Pericardium fibroblast (primary cell): ENCODE measurements at places on chromosomes 16 and 17. TPM values are rescaled to one million over a fixed set of nuclear protein-coding genes. Genes with fewer than 3 reads are reported as not detected.

The JPH3 gene
- total RNA-seq, result not detected in 2 replicates

The CES5A gene
- not detected in 2 replicates for total RNA-seq

The NTN1 gene
- total RNA-seq, result 0.23 and 0.85 TPM in 2 replicates

The SAMD14 gene
- total RNA-seq, result 1.4 and 3.2 TPM in 2 replicates

The ACSM2A gene
- total RNA-seq, result not detected in 2 replicates

The C16orf89 gene
- 0.34 and 0.82 TPM in 2 replicates for total RNA-seq

The SEPTIN12 gene
- total RNA-seq, result not detected in 2 replicates

The AIPL1 gene
- total RNA-seq, result not detected in 2 replicates

The ATAD5 gene
- 0.47 and 0.68 TPM in 2 replicates for total RNA-seq

The TBC1D3E gene
- total RNA-seq, result 0.26 TPM in 1 of 2 replicates, not detected in the other

The OVCA2 gene
- total RNA-seq, result 47.5 and 59.3 TPM in 2 replicates

The HOXB4 gene
- total RNA-seq, result 1.1 and 4.5 TPM in 2 replicates

The CACNB1 gene
- total RNA-seq, result 6.1 and 21.4 TPM in 2 replicates

The IGSF6 gene
- not detected in 2 replicates for total RNA-seq

The GPR139 gene
- not detected in 2 replicates for total RNA-seq

The TUBB3 gene
- total RNA-seq, result 110 and 125 TPM in 2 replicates

The CHRNE gene
- total RNA-seq, result 0.51 TPM in 1 of 2 replicates, not detected in the other

The KRTAP9-4 gene
- not detected in 2 replicates for total RNA-seq

The OR1A1 gene
- not detected in 2 replicates for total RNA-seq

The SEZ6 gene
- total RNA-seq, result not detected in 2 replicates

The TP53TG3D gene
- 0.26 TPM in 1 of 2 replicates, not detected in the other for total RNA-seq

The CMTM1 gene
- total RNA-seq, result 1.4 and 3.7 TPM in 2 replicates

The HSD17B1 gene
- 4.0 and 4.9 TPM in 2 replicates for total RNA-seq

The ADGRG3 gene
- total RNA-seq, result not detected in 2 replicates

The TBC1D26 gene
- not detected in 2 replicates for total RNA-seq

The RAP1GAP2 gene
- 0.70 and 1.1 TPM in 2 replicates for total RNA-seq

The CHAD gene
- total RNA-seq, result not detected in 2 replicates

The ZNF750 gene
- not detected in 2 replicates for total RNA-seq

The CNGB1 gene
- not detected in 2 replicates for total RNA-seq

The SYNGR3 gene
- total RNA-seq, result 1.3 and 1.4 TPM in 2 replicates

The ABHD15 gene
- 11.6 and 12.1 TPM in 2 replicates for total RNA-seq

The CCL8 gene
- total RNA-seq, result not detected in 2 replicates

The SCRN2 gene
- 26.6 and 40.6 TPM in 2 replicates for total RNA-seq

The PRR35 gene
- total RNA-seq, result not detected in 2 replicates

The AARS1 gene
- total RNA-seq, result 123 and 125 TPM in 2 replicates

The PRSS27 gene
- 0.23 and 3.6 TPM in 2 replicates for total RNA-seq

The EVI2A gene
- total RNA-seq, result 0.23 and 0.77 TPM in 2 replicates

The HBA1 gene
- 1.9 TPM in 1 of 2 replicates, not detected in the other for total RNA-seq

The RASD1 gene
- total RNA-seq, result 2.0 and 8.1 TPM in 2 replicates

The RNF222 gene
- not detected in 2 replicates for total RNA-seq

The KRTAP1-5 gene
- total RNA-seq, result not detected in 2 replicates

The IFI35 gene
- total RNA-seq, result 28.4 and 55.8 TPM in 2 replicates
